ENCODE measurements at places on chromosomes 6 and 20.

DNA sequence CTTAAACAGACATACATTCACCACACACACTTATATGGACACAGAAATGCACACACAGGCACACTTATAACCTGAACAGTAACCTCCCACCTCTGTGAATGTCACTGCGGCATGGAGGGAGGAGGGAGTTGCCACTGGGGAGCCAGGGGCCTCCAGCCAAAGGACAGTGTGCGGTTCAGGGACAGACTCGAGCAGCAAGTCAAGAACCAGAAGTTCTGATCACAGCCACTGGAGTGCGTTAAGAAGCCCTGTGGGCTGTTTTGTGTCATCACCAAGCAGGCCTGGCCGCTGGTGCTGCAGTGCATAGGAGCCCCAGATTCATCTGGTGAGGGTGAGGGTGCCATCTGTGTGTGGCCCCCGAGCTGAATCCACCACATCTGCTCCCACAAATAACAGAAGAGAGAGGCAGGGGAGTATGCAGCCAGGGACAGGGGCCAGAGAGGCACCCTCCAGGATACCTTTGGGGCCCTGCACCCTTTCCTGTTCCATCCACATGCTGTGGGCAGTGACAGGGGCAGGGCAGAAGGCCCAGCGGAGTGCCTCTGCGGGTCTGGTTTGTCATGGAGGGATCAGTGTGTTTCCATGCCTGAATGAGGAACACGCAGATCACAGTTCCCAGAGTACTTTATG, 20.3 kb downstream of the SYNDIG1 start:
- DNase-seq, result no peak

- no peak for DNase-seq
Observed at GRCh38 chr20:32574296-32575226, 10.6 kb downstream of the NOL4L start.

- DNase-seq, result no peak
Observed at GRCh38 chr6:169101981-169102380, 151.7 kb downstream of the THBS2 start.

GRCh38 chr6:159727717-159728445, 575 bp downstream of the WTAP start:
- DNase-seq, result peak; percentile 40

GRCh38 chr6:145587334-145587733, 148.0 kb downstream of the EPM2A start:
- no peak for DNase-seq

GRCh38 chr20:57891014-57891413, 181.2 kb upstream of the PMEPA1 start:
- DNase-seq, result no peak

- DNase-seq, result no peak
Observed at GRCh38 chr6:27288136-27289044, 23.7 kb downstream of the POM121L2 start.

GRCh38 chr6:43739642-43740091, 30.3 kb upstream of the VEGFA start:
- no peak for DNase-seq

DNA sequence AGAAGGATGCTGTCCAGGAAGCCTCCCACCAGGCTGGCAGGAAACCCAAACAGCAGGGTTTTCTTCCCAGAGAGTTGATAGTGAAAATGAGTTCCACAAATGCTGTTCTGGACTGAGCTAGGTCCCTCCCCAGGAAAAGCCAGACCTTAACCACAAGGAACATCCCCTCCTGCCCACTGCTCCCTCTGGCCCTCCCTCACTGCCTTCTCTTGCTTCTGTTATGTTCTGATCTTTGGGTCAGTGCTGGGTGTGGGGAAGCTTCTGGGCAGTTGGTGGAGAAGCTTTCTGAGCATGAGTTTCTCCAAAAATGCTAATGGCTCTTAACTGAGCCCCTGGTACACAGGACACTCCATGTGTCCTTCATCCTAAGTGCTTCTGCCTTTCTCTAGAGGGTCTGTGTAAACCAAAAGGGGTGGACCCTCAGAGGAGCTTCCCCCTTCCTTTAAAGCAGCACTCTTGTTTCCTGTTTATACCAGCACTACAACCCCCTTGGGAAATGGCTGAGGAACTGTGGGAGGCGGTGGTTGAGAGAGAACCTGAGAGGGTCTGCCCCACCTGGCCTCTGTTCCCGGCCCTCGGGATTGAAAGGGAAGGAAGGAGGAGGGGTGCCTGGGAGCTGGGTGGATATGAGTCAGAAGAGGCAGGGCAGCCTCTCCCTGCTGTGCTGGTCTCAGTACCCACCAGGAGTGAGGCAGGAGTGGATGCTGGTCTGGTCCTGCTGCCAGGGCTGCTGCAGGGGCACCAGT, 42.0 kb downstream of the CDS2 start:
- peak; percentile 75 for DNase-seq

DNA sequence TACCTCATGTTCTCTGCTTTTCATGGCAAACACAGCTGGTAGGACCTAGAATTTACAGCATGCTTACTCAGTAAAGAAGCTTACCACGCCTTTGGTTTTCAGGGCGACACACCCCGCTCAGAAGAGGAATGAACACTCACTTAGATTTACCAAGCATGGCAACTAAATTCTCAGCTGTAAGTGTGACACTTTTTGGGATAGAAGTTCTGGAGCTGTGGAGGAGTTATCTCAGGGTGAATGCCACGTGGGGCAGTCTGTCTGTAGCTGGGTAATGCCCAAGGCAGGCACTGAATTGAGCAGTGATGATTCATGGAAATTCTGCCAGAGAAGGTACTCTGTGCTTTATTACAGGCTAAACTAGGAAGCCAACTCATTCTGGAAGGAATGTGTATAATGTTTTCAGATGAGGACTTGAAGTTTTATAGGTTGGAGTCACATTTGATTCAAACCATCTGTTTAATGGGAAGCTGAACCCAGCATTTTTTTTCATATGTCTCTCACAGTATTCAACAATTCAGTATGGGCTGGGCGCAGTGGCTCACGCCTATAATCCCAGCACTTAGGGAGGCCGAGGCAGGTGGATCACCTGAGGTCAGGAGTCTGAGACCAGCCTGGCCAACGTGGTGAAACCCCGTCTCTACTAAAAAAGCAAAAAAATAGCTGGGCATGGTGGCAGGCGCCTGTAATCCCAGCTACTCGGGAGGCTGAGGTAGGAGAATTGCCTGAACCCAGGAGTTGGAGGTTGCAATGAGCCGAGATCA, 3.5 kb upstream of the PRIM2 start:
- DNase-seq, result no peak

DNA sequence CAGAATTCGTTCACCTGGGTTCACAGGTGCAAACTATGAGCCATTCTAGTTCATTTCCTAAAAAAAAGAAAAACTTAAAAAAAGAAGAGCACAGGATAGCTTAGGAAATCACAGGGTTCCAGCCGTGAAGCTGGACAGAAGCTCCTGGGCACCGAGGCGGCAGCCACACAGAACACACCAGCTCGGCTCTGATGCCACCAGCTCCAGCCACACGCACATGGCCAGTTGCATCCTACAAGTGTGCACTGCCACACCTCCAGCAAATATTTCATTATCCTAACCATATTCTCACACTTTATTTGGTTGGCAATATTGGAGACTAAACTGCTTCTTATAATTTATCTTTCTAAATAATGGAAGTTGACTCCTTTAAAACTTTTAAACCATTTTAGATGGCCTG, 26.2 kb upstream of the AFDN start:
- no peak for DNase-seq

DNA sequence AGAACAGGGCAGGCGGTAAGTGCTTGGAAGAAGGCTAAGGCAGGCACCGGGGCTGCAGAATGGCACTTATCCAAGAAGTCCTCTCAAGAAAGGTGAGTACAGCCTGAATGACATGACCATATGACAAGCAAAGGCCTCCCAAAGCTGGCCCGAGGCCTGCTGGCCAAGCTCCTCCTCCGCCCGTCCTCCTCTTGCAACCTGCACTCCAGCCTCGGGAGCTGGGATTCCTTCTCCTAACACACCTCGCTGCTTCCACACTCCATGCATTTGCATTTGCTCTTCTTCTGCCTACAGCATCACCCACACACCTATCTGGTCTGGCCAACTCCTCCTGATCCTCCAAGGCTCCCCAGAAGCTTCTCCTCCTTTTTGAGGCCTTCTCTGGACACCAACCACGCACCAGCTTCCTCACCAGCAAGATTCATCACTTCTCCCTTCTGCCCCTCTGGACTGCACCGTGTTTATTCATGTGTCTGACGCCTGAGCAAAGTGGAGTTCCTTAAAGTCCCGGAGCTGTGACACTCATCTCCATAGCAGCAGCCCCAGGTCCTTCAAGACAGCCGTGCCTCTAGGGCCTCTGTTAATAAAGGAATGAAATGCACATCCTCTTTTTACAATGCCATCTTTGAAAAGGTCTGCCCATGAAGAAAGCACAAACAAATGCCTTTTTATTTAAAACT, 32.3 kb downstream of the CNKSR3 start:
- DNase-seq, result no peak

- DNase-seq, result no peak
Observed at GRCh38 chr6:22529866-22530265, 39.5 kb upstream of the HDGFL1 start.

GRCh38 chr20:63228806-63229205, 6.9 kb upstream of the BIRC7 start:
- DNase-seq, result no peak

DNA sequence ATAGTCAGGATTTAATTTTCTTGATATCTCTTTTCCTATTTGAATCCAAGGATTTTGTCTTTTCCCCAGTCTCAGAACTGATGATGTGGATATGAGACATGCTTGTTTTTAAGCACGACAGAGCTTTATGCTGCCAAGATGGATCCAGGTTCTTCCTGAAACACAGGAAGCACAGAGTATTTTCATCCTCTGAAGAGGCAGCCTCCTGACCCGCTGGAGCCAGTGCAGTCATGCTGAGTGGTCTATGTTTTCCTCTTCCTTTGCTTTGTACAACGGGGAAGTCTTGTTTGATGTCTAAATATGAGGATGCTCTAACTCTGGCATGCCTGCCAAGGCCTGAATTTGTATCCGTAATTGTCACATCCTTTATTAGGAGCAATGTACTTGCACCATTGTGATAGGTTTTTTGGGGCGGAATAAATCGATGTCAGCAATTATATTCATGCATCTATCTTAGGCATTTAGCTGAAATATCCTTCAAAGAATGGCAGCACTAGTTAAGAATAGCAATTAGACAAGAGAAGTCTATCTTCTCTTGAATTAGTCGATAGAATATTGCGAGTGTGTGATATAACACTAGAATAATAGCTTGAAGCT, 407.1 kb upstream of the JAG1 start:
- DNase-seq, result no peak

DNA sequence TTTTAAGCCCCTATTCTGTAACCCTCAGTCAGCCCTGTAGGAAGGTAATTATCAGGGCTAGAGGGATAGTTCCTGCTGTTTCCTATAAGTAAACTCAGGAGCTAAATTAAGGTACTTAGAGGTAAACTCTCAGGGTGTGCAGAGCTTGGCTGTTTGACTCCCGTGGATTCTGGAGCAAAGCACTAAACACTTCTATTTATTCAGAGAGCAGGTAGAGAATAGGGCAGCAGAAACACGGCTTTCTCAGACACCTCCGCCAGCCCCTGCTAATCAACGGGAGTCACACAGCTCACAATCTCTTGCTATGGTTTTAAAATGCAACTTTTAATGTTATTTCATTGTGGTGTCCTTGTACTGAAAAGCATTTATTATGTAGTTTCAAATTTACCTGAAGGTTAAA, 21.8 kb downstream of the PRKN start:
- no peak for DNase-seq

- DNase-seq, result no peak
Observed at GRCh38 chr6:101607111-101607690, 213.7 kb downstream of the GRIK2 start.

- no peak for DNase-seq
Observed at GRCh38 chr6:36378243-36378920, 9.1 kb downstream of the ETV7 start.

GRCh38 chr6:36623547-36624459, 29.6 kb downstream of the SRSF3 start:
- peak; percentile 75 for DNase-seq

DNA sequence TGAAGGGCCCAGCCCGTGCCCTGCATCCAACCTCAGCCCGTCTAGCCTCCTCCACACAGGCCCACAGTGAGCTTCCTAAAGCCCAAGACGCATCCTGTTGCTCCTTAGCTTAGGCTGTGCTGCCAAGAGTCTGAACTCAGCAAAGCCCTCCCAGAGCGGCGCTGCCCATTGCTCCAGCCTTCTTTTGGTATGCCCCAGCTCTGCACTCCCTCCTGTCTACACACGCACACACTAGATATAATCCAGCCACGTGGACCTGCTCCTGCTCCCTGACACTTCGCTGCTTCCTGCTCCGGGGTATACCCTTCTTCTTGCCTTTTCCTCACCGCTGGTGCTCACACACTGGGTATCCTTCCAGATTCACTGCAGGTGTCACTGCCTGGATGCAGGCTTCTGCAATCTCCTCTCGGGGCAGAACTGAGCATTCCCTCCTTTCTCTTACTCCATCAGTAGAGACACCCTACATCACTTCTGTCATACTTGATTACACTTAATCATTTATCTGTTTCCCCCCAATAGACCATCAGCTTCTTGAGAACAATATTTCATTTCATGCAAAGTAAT, 23.8 kb downstream of the GABRR2 start:
- no peak for DNase-seq

DNA sequence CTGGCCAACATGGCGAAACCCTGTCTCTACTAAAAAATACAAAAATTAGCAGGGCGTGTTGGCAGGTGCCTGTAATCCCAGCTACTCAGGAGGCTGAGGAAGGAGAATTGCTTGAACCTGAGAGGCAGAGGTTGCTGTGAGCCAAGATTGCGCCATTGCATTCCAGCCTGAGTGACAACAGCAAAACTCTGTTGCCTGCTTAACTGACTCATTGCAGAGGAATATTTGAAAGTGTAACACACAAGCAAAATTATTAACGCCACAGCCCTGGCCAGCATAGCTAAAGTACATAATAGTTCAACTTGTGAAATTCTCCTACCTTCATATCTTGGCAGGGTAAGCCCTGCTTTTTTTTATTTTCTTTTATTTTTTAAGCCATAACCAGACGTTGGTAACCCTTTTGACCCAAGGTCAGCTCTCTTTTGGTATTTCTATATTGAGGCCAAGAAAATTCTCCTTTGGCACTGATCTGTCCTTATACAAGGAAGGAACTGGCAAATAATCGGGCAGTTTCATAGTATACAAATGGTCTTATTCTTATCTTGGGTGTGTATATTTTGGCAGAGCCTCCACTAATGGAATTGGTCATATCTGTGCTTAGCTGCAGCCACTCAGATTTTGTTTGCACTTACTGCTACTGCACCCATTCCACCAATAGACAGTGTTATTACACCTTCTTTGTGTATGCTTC, 4.0 kb upstream of the ADGRF5 start:
- no peak for DNase-seq

- no peak for DNase-seq
Observed at GRCh38 chr6:167569041-167569805, 244.3 kb downstream of the TTLL2 start.

DNA sequence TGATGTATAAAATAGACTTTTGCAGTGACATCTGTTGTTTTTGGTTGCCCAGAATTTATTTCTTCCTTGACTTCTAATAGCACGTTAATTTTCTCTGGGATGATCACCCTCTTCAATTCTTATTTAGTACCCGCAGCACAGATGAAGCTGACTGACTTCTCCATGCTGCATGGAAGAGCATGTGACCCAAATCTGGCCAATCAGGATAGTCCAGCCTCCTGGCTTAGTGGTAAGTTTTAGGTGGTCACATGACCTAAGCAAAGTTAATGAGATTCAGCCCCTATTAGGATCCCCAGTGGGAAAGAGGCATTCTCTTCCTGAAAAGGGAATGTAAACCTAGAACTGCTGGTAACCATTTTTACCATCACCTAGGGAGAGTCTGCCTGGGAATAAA, 13.8 kb upstream of the SIRT5 start:
- no peak for DNase-seq
